Osteoblast (primary cell): ENCODE measurements at places on chromosomes 13 and 19. TPM values are rescaled to one million over a fixed set of nuclear protein-coding genes. Genes with fewer than 3 reads are reported as not detected.
A peak's percentile ranks its signal among the peaks of the same experiment; 100 is the strongest.

GRCh38 chr13:66513728-66514127, 716.4 kb downstream of the PCDH9 start:
- H3K27me3 ChIP-seq: no peaks in the 10 kb centered on the region
- H3K36me3 ChIP-seq: no peaks in the 10 kb centered on the region
- H3K4me3 ChIP-seq: no peak overlapping the region
- no peak overlapping the region for H3K27ac ChIP-seq
- no peak for DNase-seq
- H3K4me1 ChIP-seq: peaks cover 3% of the 10 kb centered on the region

DNA sequence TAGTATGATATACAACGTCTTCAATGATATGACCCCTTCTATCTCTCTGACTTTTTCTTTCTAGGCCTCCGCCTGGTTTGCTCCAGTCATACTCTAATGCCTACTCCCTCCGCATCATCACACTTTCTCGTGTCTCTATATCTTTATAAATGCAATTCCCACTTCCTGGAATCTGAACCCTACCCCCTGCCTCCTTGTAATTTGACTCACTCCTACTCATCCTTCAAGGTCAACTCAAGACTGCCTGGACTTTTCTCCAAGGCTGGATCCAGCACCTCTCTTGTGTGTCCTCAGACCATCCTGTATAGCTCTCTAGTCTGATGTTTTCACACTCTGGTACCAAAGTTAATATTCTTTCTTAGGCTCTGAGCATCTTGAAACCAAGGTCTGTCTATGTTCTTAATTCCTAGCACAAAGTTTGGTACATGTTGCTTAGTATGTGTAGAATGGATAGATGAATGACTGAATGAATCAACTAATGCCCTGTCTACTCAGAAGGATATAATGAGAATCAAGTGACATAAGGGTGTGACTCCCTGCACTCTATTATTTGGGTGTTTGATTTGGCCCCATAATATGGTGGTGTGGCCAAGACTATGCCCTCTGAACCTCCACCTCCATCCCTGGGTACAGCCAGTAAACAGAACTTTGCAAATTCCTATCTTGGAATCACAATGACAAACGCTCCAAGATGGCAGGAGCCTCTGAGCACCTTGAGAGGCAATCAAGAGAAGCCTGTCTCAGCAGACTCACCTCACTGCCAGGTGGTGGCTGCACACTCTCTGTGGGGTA, 74.3 kb upstream of the SERP2 start:
- H3K4me3 ChIP-seq: no peak overlapping the region
- no peaks in the 10 kb centered on the region for H3K36me3 ChIP-seq
- DNase-seq: no peak
- H3K27ac ChIP-seq: no peak overlapping the region

CBARP gene
- total RNA-seq: 1.8 and 2.9 TPM in 2 replicates

DNA sequence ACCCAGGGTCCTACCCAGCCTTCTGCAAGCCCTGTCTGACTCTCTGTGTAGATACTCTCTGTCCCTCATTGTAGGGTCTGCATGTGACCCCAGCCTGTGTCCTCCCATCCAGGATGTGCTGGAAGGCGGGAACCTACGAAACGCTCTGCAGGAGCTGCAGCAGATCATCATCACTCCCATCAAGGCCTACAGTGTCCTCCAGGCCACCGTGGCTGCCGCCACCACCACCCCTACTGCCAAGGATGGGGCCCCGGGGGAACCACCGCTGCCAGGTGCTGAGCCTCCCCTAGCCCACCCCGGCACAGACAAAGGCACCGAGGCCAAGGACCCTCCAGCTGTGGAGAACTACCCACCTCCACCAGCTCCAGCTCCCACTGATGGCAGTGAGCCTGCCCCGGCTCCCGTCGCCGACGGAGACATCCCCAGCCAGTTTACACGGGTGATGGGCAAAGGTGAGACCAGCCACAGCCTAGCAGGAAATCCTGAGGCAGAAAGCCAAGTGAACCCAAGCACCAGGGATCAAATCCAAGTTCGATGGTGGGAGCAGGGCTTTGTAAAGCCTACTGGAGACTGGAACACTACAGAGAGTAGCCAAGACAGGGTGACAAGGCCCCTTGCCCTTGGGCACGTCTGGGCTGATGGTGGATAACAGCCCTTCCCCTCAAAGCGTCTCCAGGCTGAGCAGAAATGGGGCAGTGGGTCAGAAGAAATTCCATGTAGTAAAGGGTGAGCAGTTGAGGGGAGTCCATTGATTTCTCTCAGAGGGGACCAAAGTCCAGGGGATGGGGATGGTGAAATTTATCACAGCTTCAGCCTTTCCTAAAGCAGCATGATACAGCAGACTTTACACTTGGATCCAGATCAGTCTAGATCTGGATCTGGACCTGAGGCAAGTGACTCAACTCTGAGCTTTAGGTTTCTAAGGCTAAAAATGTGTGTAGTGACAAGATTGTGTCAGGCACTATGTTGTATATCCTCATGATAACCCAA, 13.2 kb downstream of the PAF1 start:
- no peak overlapping the region for H3K4me3 ChIP-seq
- no peaks in the 10 kb centered on the region for H3K27me3 ChIP-seq
- peaks cover 15% of the 10 kb centered on the region for H3K4me1 ChIP-seq
- peak overlapping the region; percentile 27 for H3K27ac ChIP-seq
- H3K36me3 ChIP-seq: peaks cover 82% of the 10 kb centered on the region

DNA sequence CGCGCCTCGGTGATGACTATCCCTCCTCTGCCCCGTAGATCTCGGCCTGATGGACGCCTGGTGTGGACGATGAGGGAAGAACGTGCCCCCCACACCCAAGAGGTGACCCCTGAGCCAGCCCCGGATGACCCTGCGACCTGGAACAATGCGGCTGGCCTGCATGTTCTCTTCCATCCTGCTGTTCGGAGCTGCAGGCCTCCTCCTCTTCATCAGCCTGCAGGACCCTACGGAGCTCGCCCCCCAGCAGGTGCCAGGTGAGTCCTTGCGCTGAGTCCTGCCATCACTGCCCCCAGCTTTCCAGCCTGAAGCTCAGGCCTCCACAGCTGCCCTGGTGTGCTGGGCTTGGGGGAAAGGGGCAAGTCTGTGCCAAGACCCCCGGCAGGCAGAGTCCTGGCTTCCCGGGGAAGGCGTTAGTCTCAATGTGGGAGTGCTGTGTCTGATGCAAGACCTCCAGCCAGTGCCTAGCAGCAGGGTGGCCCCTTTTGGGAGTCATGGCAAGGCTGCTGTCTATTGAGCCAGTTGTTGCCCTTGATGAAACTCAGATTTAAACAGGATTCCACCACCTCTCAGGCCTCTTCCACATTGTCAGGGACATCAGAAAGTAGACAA, 67.5 kb downstream of the CHST8 start:
- no peak overlapping the region for H3K4me3 ChIP-seq
- DNase-seq: peak; percentile 58
- no peaks in the 10 kb centered on the region for H3K36me3 ChIP-seq
- no peaks in the 10 kb centered on the region for H3K4me1 ChIP-seq

- no peaks in the 10 kb centered on the region for H3K36me3 ChIP-seq
- no peak for DNase-seq
- H3K4me3 ChIP-seq: no peak overlapping the region
These were observed 39.1 kb upstream of the UBAC2 start for GRCh38 chr13:99161512-99161911.

- no peaks in the 10 kb centered on the region for H3K27me3 ChIP-seq
- no peak overlapping the region for H3K27ac ChIP-seq
- no peak overlapping the region for H3K4me3 ChIP-seq
- peak; percentile 9 for DNase-seq
- no peaks in the 10 kb centered on the region for H3K36me3 ChIP-seq
These were observed 39.6 kb downstream of the RAB20 start for GRCh38 chr13:110521946-110522345.

DNA sequence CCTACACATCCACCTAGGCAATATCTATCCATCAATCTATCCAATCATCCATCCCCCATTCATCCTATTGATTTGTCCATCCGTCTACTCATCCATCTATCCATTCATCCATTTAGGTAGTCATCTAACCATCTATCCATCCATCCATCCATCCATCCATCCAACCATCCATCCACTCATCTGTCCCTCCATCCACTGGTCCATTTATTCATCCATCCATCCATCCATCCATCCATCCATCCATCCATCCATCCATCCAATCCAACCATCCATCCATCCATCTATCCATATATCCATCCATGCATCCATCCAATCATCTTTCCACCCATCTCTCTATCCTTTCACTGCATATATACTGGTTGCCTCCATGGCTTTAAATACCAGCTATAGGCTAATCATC, 3.9 kb downstream of the KLK13 start:
- H3K4me3 ChIP-seq: no peak overlapping the region
- DNase-seq: no peak
- no peak overlapping the region for H3K27ac ChIP-seq

ERICH4 gene
- not detected in 2 replicates for total RNA-seq

GRCh38 chr19:6602729-6603114, 11.8 kb upstream of the CD70 start:
- H3K27me3 ChIP-seq: peaks cover 18% of the 10 kb centered on the region
- no peaks in the 10 kb centered on the region for H3K4me1 ChIP-seq
- H3K36me3 ChIP-seq: no peaks in the 10 kb centered on the region
- no peak overlapping the region for H3K4me3 ChIP-seq
- no peak for DNase-seq
- H3K27ac ChIP-seq: no peak overlapping the region

GNA15 gene
- 0.36 TPM in 1 of 2 replicates, not detected in the other for total RNA-seq

CDC16 gene
- total RNA-seq: 82.2 and 85.7 TPM in 2 replicates
